Mesothelial cell of epicardium (in vitro differentiated cells): ENCODE measurements at places on chromosomes 1 and 21. TPM values are rescaled to one million over a fixed set of nuclear protein-coding genes. Genes with fewer than 3 reads are reported as not detected.

- no peak for DNase-seq
These were observed 37.5 kb downstream of the TRAPPC10 start for GRCh38 chr21:44049606-44050005.

DNA sequence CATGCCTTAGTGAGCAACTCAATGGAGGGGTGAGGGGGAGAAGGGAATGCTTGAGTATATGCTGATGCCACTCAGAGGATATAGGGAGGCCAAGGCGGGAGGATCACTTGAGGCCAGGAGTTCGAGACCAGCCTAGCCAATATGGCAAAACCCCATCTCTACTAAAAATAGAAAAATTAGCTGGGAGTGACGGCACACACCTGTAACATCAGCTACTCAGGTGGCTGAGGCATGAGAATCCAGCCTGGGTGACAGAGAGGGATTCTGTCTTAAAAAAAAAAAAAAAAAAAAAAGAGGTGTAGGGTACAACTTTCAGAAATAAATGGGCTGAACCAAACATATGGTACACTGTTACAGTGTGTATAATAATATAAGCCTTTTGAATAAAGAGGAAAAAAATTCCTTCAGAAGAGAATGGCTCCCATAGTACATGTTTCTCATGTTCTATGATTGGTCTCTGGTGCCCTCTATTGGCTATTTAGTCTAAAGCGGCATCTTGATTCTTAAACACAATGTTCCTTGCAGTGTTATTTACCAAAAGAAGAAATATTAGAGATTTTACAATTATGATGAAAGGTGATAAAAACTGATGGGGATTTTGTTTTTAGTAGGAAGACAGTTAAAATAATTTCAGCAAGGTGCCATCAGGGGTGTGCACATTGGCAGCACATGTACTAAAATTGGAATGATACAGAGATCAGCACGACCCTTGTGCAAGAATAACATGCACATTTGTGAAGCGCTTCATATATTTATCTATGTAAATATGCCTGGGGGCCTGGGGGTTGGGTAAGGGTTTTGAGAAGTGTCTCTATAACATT lies 109.8 kb downstream of the PATJ start:
- DNase-seq = no peak

DNA sequence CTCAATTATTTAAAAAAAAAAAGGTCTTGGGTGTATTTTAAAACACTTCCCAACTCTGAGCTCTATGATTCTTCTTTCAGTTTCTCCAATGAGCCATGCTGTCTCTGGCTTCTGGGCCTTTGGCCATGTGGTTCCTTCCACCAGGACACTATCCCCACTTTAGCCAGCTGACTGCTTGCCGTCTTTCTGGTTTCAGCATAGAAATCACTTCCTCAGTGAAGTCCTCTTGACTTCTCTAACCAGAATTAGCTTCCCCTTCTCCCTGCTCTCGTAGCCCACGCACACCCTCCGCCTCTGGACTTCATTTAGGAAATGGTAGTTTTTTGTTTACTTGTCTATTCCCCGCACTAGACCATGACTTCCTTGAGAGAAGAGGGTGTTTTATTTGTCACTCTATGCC lies 1.1 kb upstream of the DIO1 start:
- no peak for DNase-seq

- no peak for DNase-seq
These were observed 27.2 kb downstream of the IGFN1 start for GRCh38 chr1:201217851-201218250.

The ETV3L gene
- not detected in 3 replicates for total RNA-seq
